ENCODE measurements at places on chromosomes 13 and 19.

- no peak for DNase-seq
Measured at GRCh38 chr13:97221046-97221445, 1.1 kb upstream of the MBNL2 start.

DNA sequence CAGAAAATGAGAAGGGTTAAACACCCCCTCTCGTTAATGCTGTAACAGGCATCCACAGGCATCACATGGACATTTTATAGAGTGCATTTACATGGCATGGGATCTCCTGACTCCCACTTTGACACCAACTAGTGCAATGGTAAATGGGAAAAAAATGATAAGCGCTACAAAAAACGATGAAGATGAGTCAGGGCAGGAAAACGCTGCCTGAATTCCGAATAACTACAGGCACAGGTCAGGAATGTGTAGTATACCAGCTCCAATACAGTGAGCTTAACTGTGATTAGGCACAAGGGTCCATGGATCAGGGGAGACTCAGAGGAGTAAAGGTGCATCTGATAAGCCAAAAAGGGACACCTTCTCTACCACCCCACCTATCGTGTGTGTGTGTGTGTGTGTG, 223.6 kb downstream of the FOXO1 start:
- DNase-seq = no peak

GRCh38 chr19:46022061-46022430, 807 bp downstream of the PGLYRP1 start:
- DNase-seq = no peak

DNA sequence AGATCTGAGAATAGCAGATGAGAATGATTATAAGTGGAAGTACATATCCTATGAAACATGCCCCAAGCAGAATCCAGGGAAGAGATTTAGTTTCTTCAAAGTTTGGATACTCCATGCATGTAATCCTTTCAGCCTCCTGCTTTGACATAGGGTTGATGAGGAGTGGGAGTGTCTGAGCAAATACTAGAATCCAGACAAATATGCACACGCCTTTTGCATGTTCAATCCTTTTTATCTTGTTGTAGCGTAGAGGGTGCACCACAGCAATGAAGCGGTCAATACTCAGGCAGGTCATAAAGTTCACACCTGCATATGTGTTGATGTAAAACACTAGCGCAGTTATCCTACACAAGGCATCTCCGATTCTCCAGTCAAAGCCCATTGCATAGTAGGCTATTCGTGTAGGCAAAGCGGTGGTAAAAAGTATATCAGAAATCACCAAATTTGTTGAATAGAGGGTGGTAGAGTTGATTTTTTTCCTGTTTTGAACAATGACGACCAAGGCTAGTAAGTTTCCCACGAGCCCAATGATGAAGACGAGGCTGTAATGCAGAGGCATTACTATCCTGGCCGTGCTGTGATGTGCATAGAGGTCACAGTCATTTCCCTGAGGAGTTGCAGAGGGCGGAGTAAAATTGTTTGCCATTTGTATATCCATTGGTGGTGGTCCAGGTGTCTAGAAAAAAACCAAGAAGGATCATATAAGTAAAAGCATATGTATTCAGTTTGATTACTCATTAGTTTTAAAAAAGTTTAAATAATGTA, 11.5 kb downstream of the GPR183 start:
- DNase-seq = no peak

All from right cardiac atrium (tissue), 5 donors.